ENCODE measurements at places on chromosomes 4 and X. TPM values are rescaled to one million over a fixed set of nuclear protein-coding genes. Genes with fewer than 3 reads are reported as not detected.

ADGRG2 gene
- not detected for total RNA-seq

DNA sequence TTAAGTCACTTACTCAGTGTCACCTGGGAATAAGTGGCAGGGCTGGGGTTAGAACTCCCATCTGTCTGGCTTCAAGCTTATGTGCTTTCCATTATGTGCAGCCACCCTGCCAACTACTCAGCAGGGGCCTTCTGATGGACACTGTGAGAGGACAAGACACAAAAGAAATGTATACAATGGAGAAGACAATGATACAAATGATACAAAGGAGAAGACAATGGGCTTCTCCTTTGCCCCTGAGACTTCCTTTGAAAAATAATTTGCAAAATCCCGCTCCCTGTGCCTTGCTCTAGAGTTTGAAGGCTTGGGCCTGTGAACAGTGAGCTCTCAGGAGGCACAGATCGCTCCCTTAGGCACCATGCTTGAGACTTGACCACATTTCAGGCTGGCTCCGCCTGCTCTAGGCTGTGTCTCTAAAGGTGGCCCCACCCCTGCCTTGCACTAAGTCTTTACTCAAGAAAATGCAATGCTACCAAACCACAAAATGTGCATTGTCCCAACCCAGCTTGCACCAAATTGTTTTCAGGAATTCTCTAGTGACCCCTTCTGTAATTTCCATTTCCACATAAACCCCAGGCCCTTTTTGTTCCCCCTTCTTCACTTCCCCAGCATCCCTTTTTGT, 27.1 kb upstream of the STX18 start:
- no peak overlapping the region for H3K27ac ChIP-seq
- H3K4me1 ChIP-seq = no peaks in the 10 kb centered on the region
- H3K27me3 ChIP-seq = no peaks in the 10 kb centered on the region
- no peaks in the 10 kb centered on the region for H3K36me3 ChIP-seq
- no peak overlapping the region for H3K4me3 ChIP-seq
- ATAC-seq = no peak

DNA sequence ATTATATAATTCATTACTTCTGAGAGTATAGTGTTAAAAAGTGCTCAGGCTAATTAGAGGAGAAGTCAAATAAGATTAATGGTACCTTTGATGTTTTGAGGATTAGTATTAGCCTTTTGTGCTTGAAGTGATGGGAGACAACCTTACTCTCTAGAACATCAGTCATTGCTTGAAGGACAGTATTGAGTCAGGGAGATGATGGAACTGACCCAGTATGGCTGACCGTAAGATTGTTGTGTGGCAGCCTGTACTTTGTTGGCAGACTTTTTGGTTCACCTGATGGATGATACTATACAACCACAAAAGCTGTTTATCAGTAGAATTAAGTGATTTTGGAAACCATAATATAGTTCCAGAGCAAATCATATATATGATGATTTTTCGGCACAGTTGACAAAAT, 9.9 kb downstream of the OGT start:
- ATAC-seq = peak; percentile 45
- peaks cover 100% of the 10 kb centered on the region for H3K36me3 ChIP-seq
- H3K27ac ChIP-seq = peak overlapping the region; percentile 77
- no peaks in the 10 kb centered on the region for H3K27me3 ChIP-seq
- H3K4me1 ChIP-seq = peaks cover 26% of the 10 kb centered on the region

ADH6 gene
- not detected for total RNA-seq

GRCh38 chr4:155271557-155271956, 63.1 kb downstream of the NPY2R start:
- no peak overlapping the region for H3K4me3 ChIP-seq
- peaks cover 6% of the 10 kb centered on the region for H3K27me3 ChIP-seq
- no peaks in the 10 kb centered on the region for H3K36me3 ChIP-seq
- no peak for ATAC-seq
- no peaks in the 10 kb centered on the region for H3K4me1 ChIP-seq

GRCh38 chr4:40458683-40459082, 123.5 kb downstream of the CHRNA9 start:
- no peak overlapping the region for H3K4me3 ChIP-seq
- H3K27ac ChIP-seq = no peak overlapping the region
- H3K4me1 ChIP-seq = no peaks in the 10 kb centered on the region
- no peak for ATAC-seq

FGB gene
- not detected for total RNA-seq

DNA sequence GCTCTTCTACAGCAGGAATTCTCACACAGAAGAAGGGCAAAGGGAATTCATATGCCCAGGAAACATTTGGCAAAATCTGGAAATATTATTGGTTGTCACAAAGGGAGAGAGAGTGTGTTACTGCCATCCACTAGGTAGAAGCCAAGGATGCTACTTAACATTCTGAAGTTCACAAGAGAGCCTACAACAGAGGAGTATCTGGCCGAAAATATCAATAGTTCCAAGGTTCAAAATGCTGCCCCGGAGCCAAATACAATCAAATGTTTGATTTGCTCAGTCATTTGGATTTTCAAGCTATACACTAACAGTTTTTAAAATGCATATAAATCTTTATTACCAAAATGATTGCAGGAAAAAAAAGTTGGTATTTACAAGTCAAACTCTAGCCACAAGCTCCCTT, 18.8 kb downstream of the OTUD4 start:
- H3K36me3 ChIP-seq = peaks cover 98% of the 10 kb centered on the region
- no peak overlapping the region for H3K4me3 ChIP-seq
- no peaks in the 10 kb centered on the region for H3K27me3 ChIP-seq
- H3K4me1 ChIP-seq = peaks cover 6% of the 10 kb centered on the region

DNA sequence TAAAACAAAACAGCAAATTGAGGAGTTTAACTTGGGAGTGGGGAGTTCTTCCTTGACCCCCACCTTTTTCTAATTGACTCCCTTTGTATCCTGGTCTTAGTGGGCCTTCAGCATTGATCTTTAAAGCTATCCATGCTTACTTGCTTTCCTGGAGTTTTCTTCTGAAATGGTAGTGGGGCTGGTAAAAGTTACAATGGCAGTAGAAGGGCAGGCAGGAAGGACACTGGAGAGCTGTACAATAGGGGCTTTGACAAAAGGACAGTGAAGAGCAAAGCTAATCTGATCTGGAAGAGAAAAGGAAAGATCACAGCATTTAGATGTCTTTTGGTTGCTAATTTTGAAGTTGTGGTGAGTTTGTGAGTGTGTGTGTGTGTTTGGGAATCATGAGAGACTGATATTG, 111.5 kb downstream of the MID1 start:
- no peak overlapping the region for H3K4me3 ChIP-seq
- no peaks in the 10 kb centered on the region for H3K4me1 ChIP-seq
- no peaks in the 10 kb centered on the region for H3K27me3 ChIP-seq
- no peak overlapping the region for H3K27ac ChIP-seq
- H3K36me3 ChIP-seq = no peaks in the 10 kb centered on the region
- ATAC-seq = no peak

CFP gene
- 7.6 TPM for total RNA-seq

CXCL5 gene
- total RNA-seq = not detected

VSIG1 gene
- total RNA-seq = 0.71 TPM

JCHAIN gene
- not detected for total RNA-seq

GRCh38 chr4:125115941-125116340, 198.8 kb upstream of the FAT4 start:
- no peak for ATAC-seq
- H3K4me3 ChIP-seq = no peak overlapping the region
- H3K36me3 ChIP-seq = no peaks in the 10 kb centered on the region
- no peak overlapping the region for H3K27ac ChIP-seq
- H3K4me1 ChIP-seq = no peaks in the 10 kb centered on the region

CT45A2 gene
- total RNA-seq = not detected

- no peak overlapping the region for H3K4me3 ChIP-seq
- no peak overlapping the region for H3K27ac ChIP-seq
- ATAC-seq = no peak
- no peaks in the 10 kb centered on the region for H3K4me1 ChIP-seq
- no peaks in the 10 kb centered on the region for H3K36me3 ChIP-seq
These were observed 348.5 kb downstream of the OPHN1 start for GRCh38 chrX:68084765-68085164.

- no peak for ATAC-seq
- H3K4me1 ChIP-seq = no peaks in the 10 kb centered on the region
- no peak overlapping the region for H3K4me3 ChIP-seq
- no peaks in the 10 kb centered on the region for H3K36me3 ChIP-seq
These were observed 10.9 kb downstream of the PPP2R2C start for GRCh38 chr4:6461301-6462165.

GRCh38 chr4:83108101-83108861, 6.2 kb downstream of the PLAC8 start:
- H3K36me3 ChIP-seq = peaks cover 44% of the 10 kb centered on the region
- H3K4me1 ChIP-seq = peaks cover 8% of the 10 kb centered on the region
- ATAC-seq = no peak
- peak overlapping the region; percentile 41 for H3K27ac ChIP-seq
- no peaks in the 10 kb centered on the region for H3K27me3 ChIP-seq

ASB9 gene
- 3.1 TPM for total RNA-seq

CCDC158 gene
- total RNA-seq = not detected

- H3K36me3 ChIP-seq = no peaks in the 10 kb centered on the region
- H3K4me3 ChIP-seq = no peak overlapping the region
- peaks cover 15% of the 10 kb centered on the region for H3K4me1 ChIP-seq
- H3K27ac ChIP-seq = no peak overlapping the region
- peaks cover 5% of the 10 kb centered on the region for H3K27me3 ChIP-seq
These were observed 66.3 kb upstream of the TRIM2 start for GRCh38 chr4:153137677-153138630.

NAP1L3 gene
- total RNA-seq = 0.79 TPM

SFRP2 gene
- total RNA-seq = not detected
